KG1 (cell line): ENCODE measurements at places on chromosomes 2 and 18.

DNA sequence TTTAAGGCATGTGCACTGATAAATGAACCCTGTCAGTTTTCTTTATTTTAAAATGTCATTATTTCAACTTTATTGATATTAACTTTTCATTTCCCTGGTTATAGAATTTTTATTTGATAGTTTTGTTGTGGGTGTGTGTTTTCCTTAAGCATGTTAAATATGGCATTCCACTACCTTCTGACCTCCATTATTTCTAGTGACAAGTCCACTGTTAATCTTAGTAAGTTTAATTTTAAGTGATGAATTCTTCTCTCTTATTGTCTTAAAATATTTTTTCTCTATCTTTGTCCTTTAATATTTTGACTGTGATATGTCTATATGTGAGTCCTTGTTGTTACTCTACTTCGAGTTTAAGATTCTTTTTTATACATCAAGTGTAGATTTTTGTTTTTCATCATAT, 685.7 kb downstream of the GALR1 start:
- no peak for DNase-seq

GRCh38 chr2:55862673-55863390, 60.8 kb downstream of the EFEMP1 start:
- DNase-seq: no peak

DNA sequence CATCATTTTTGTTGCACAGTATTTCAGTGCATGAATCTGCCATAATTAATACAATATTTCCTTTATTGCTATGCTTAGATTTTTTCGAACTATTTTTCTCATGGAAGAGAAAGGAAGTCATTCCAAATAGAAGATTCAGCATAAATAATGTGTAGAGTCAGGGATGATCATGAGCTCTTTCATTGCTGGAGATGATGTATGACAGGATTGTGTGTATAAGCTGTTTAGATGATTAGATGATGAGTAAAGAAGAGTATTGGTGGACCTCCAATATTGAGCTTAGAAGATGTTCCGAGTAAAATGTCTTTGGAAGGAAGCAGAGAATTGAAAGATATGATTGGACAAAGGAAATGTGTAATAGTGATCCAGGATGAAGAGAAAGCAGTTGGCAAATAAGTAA, 364.5 kb downstream of the PARD3B start:
- no peak for DNase-seq

GRCh38 chr2:205714058-205714776, 31.9 kb downstream of the NRP2 start:
- DNase-seq: no peak

DNA sequence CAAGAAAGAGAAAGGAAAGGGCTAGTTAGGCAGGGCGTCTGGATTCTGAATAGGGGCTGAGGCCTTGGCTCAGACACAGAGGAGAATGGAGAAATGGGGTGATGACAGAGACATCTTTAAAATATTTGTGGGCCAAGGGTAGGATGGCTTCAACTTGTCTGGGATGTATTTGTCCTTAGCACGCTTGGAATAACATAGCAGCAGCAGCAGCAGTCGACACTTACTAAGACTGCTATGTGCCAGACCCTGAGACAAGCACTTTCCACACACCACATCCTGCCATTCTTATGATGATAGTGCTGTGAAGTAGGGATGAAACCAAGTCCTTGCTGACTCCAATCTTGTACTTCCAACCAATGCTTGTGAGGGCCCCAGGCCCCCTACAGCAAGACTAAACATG, 2.6 kb downstream of the IL1RL1 start:
- no peak for DNase-seq

GRCh38 chr2:216104691-216105090, 4.5 kb upstream of the XRCC5 start:
- DNase-seq: no peak

DNA sequence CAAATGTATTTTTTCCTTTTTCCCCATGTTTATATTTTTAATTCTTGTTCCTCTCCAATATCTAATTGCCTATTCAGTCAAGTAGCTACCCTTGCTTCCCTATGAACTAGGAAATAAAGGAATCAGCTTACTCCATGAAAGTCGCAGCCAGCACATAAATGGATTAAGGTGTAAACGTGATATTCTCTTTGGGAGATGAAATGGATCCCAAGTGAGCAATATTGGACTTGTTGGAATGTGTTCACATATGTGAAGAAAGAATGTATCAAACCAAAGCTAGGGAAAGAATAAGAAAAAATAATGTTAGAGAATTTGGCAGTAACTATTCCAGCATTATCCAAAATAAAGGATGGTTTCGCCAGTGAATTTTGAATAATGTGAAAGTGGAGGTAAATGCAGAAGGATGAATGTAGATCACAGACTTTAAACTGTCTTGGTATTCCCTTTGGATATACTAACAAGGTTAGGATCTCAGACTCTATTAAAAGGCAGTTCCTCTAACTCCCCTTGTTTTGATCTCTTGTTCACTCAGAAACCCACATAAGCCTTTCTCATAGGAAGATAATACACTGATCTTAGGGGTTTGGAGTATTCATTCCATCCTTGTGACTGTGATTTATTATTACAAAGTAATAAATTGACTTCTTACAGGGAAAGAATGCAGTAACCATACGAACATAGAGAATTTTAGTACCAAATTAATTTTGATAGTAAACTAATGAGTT, 208.1 kb downstream of the BABAM2 start:
- DNase-seq: no peak

DNA sequence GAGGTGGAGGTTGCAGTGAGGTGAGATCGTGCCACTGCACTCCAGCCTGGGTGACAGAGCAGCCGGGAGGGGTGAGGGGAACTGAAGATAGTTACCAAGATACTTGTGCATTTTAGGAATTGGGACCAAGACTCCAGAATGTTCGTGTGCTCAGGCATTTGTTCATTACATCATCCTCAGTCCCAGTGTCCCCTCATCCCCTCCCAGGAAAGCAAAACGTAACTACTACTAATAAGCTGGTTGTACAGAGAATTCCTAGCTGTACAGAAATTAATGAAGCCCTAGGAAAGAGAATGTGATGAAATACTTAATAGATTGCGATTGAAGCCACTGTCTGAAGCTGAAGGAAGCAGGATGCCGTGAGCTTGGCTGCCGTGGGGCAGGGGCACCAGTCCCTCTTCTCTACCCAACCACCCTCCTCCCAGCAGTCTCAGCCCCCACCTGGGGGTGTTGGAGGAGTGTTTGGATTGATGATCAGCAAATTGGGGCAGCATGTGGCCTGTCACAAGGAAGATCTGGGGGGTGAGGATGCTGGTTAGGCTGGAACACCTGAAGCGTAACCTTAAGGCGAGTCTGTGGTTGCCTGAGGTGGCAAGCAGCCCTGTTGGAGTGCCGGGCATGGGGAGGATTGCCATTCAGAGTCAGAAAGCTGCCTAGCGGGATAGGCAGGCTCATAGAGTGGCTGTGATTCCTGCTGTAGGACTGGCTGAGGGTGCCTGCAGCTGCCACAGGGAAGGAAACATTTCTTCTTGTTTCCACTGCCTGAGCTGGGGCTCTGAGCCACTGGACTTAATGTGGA, 140.9 kb downstream of the SH3RF3 start:
- DNase-seq: no peak

- DNase-seq: no peak
Observed at GRCh38 chr2:171441470-171441869, 7.4 kb downstream of the DCAF17 start.

GRCh38 chr18:711657-712400, 601 bp downstream of the ENOSF1 start:
- peak; percentile 72 for DNase-seq

DNA sequence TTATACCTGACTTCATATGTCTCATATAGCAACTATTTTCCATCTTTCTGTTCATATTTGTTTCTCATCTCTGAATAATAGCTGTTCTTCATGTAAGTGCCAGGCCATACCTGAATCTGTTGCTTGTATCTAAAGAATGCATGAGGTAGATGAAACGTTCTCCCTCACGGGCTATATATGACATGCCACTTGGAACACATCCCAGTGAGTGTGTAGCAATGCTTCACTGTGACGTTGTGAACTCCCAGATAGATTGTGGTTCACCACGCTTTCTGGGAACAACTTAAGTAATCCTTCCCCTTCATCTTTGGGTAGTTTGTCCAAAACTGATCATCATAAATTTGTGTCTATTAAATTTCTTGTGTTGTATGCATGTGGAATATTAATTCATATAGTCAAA, 60.1 kb downstream of the RDH14 start:
- no peak for DNase-seq

DNA sequence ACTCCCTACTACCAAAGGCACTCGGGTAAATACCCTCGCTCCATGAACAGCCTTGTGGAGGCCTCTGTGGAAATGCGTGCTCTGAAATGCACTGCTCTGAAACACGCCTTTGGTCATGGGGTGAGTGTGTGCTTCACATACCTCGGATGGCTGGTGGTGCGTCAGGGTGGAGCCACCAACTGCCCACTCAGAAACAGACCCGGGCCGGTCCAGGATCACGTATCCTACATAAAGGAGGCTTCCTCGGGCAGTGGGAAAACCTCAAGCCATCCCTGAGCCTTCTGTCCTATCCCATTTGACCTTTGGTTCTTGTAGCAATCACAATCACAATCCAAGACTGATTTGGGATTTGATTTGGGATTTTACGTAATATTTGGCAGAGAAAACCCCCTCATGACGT, 53.5 kb upstream of the ZNF516 start:
- DNase-seq: no peak
